Fibroblast of the aortic adventitia (primary cell): ENCODE measurements at places on chromosomes 1 and 21. TPM values are rescaled to one million over a fixed set of nuclear protein-coding genes. Genes with fewer than 3 reads are reported as not detected.

Gene CCDC185
- not detected in 2 replicates for total RNA-seq

DNA sequence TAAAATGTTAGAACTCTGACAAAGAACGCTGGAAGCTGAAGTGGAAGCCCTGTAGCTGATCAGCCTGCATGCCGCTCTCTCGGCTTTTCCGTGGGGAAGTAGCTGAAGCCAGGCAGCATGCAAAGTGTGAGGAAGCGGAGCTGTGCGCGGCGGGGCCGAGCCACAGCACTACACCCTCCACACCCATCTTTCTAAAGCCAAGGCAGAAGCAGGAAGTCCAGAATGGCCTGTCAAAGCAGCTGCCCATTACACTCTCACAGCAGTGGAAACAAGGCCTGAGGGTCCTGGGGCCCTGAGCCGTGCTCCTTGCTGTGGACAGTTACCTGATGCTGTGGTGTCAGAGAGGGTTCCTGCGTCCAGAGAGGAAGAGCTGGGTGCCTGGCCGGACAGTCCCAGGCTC lies 69.6 kb downstream of the UBR4 start:
- DNase-seq: no peak

Gene TYW3
- 19.2 and 19.6 TPM in 2 replicates for total RNA-seq

- peak; percentile 49 for DNase-seq
These were observed 10.0 kb upstream of the LBR start for GRCh38 chr1:225437710-225438437.

GRCh38 chr1:81877940-81878339 lies 77.2 kb downstream of the ADGRL2 start:
- peak; percentile 27 for DNase-seq

DNA sequence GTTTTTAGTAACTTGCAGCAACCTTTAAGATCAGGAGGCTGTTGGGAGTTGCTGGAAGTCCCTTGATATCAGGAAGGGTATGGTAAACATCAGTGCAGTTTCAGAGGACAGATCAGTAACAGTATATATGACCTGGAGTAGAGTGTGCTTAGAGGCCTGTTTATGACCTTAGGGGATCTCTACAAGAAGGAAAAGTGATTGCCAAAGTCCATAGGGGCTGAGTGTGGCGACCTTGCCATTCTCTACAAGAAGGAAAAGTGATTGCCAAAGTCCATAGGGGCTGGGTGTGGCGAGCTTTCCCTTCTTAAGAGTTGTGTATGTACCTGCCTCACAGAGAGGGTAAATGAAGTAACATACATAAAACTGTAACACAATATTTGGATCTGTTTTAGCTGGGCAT lies 28.5 kb upstream of the AXDND1 start:
- DNase-seq: no peak

DNA sequence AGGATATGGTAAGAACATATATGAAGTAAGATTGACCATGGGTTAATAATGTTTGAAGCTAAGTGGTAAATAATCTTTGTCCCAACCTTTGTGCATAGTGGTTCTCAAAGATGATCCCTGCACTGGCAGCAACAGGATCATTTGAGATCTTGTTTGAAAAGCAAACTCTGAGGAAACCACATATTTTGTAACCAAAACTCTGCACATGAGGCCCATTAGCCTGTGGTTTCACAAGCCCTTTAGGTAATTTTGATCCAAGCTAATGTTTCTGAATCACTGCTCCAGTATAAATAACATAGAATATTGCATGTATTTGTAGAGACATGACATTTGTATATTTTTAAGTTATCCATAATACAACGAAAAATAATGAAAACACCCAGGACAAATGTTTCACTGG lies 147.9 kb upstream of the RGS18 start:
- DNase-seq: peak; percentile 0

DNA sequence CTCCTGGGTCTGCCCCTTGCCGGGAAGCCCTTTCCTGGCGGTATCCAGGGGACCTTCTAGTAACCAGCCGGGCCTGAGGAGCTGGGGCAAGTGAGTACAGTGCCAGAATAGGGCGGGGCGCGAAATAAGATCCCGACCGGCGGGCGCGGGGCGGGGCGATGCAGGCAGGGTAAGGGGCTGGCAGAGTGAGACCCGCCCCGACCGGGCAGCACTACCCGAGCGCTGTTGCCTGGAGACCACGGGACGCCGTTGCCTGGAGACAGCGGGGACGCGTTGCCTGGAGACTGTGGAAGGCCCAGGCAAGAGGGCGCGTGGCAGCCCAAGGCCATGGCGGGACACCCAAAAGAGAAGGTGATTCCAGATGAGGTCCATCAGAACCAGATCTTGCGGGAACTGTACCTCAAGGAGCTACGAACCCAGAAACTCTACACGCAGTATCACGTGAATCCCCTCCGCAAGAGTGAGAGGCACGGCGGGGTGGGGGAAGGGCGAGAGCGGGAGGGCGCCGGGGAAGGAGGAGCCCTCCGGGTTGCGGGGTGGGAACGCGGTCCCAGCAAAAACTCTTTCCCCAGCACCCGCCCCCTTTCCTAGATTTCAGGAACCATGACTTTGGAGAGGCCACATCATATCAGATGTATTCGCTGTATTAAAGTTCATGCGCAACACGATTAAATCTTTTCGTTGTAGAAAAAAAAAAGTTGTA lies 24.3 kb downstream of the EBNA1BP2 start:
- peak; percentile 37 for DNase-seq

- no peak for DNase-seq
These were observed 18.9 kb downstream of the GRIK1 start for GRCh38 chr21:29920938-29921337.

Gene FCRLB
- 3.0 and 4.7 TPM in 2 replicates for total RNA-seq

- DNase-seq: no peak
These were observed 372.1 kb downstream of the PTPRC start for GRCh38 chr1:199010933-199011332.

Gene PRDX6
- total RNA-seq: 185 and 278 TPM in 2 replicates

DNA sequence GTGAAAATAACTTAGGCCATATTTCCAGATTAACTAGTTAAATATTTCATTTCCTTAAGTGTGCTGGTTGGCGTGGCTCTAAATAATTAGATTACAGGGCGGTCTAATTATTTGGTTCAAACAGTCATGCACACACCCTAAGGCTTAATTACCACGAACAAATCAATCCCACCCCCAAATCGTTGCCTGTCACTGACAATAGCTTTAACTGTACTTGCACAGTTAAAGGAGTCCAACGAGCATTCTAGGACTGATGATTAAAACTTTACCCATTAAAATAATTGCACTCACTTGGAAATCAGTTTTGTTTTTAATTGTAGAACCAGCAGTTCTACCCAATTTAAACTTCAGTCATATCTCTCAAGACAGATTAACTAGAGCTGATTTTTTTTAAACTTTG lies 1.5 kb upstream of the POU2F1 start:
- DNase-seq: no peak

Gene GJA5
- 0.74 TPM in 1 of 2 replicates, not detected in the other for total RNA-seq

Gene GSTM2
- 14.1 and 27.7 TPM in 2 replicates for total RNA-seq

- no peak for DNase-seq
These were observed 37.4 kb upstream of the BTG2 start for GRCh38 chr1:203267912-203268311.

Gene MROH9
- 0.27 and 0.49 TPM in 2 replicates for total RNA-seq

DNA sequence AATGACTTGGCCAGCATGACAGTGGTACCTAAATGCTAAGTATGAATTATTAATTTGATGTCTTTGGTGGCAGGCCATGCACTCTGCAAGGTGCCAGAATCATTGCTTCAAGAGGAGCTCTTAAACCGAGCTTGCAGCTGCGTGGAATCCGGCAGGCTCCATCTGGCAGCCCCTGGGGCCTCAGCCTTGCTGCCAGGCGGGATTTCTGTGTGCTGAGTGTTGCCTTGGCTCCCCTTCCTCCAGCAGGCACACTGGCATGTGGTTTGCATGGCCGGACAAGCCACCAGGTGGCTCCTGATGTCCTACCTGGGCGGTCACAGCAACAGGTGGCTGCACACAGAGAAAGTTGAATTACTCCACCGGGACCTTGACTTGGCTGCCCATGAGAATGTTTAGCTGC lies 155.4 kb downstream of the URB2 start:
- no peak for DNase-seq

DNA sequence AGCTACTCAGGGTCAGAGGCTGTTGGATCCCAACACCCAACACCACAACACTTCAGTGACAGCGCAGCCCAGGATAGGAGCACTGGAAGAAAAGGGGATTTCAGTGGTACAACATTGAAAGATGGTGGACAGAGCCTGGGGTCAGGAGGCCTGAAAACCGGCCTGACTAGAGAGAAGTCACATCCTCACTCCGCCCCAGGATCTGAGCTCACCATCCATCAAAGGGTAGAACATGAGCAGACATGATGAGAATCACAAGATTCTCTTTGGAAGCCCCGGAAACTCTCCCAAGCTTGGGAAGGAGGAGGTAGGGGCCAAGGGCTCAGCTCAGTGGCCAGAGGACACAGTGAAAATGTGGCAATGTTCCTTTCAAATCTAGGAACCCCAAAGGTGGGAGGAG lies 271.3 kb downstream of the NPHP4 start:
- DNase-seq: no peak

DNA sequence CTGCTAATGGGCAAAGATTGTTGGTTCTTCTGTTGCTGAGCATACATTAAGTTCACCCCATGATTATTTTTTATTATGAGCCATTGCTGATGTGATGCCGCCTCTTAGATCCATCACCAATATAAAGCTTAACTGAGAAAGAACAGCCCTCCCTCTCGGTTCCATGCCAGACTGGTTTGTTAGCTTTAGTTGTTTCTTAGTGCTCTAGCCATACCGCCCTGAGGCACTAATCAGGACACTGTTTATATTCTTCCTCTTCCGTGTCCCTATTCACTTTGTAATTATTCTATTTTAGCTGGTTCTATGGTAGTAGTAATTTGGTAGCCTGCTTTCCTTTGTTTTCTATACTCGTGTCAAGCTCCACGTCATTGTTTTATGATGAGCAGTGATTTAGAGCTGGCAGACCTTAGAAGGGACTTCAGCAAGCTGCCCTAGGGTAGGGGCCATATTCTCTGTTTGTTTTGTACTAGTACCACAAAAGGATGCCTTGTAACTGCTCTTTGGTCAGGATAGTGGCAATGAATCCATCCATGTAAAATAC lies 27.3 kb upstream of the PDPN start:
- no peak for DNase-seq

- no peak for DNase-seq
These were observed 76.4 kb downstream of the SPATA46 start for GRCh38 chr1:162300057-162300917.

- DNase-seq: no peak
These were observed 259.6 kb upstream of the PLD5 start for GRCh38 chr1:242784084-242784483.

GRCh38 chr1:201693890-201694607 lies 134.9 kb upstream of the IPO9 start:
- DNase-seq: no peak

Gene SPATA45
- total RNA-seq: not detected in 2 replicates

Gene VCAM1
- 0.63 and 24.8 TPM in 2 replicates for total RNA-seq

Gene NDUFV3
- total RNA-seq: 51.4 and 53.1 TPM in 2 replicates

Gene LMX1A
- not detected in 2 replicates for total RNA-seq

DNA sequence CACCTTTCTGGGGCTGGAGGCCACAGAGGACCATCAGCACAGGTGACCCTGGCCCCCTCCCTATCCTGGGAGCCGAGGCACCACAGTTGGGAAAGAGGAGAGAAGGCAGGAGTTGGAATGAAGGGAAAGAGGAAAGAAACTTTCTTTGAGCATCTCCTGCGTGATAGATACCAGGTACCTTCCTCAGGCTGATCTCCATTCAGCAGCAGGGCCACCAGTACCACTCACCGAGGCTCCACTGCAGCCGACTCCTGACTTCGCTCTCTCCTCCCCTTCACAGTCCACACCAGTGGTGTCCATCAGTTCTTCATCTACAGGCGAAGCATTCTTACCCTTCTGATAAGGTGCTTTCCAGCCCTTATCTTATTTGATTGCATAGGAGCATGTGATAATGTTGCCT lies 55.3 kb downstream of the LGR6 start:
- no peak for DNase-seq

Gene TSPEAR
- 0.08 TPM in 1 of 2 replicates, not detected in the other for total RNA-seq

Gene TNFRSF1B
- 7.3 and 10.7 TPM in 2 replicates for total RNA-seq

DNA sequence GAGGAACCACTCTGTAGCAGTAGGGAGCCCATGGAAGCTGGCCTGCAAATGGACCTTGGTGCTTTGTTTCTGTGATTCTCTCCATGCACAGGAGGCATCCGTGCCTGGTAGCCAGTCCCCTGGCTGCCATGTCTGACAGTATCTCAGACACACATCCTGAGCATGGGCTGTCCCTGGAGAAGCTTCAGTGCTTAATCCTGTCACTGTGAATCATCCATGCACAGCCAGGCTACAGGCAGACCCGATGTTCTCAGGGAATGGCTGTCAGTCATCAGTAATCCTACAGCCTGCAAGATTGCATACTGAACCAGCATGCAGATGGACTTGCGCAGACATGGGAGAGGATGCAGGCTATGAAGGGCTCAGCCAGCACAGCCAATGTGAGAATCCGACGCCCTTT lies 606.3 kb upstream of the PLXNA2 start:
- DNase-seq: no peak

GRCh38 chr1:3380469-3380868 lies 74.0 kb upstream of the ARHGEF16 start:
- DNase-seq: no peak

Gene DFFB
- 3.6 and 7.8 TPM in 2 replicates for total RNA-seq
